SK-N-SH (cell line): ENCODE measurements at places on chromosomes 5 and 9.

- no peak for DNase-seq
These were observed 241.4 kb downstream of the HINT1 start for GRCh38 chr5:130923543-130924124.

GRCh38 chr9:127285965-127286364, 21.4 kb downstream of the GARNL3 start:
- DNase-seq: no peak

GRCh38 chr5:117204926-117205869, 630.6 kb upstream of the SEMA6A start:
- DNase-seq: peak; percentile 11

- no peak for DNase-seq
These were observed 9.3 kb downstream of the WHRN start for GRCh38 chr9:114496011-114496410.

- no peak for DNase-seq
These were observed 64.4 kb downstream of the SNX18 start for GRCh38 chr5:54581831-54582548.

DNA sequence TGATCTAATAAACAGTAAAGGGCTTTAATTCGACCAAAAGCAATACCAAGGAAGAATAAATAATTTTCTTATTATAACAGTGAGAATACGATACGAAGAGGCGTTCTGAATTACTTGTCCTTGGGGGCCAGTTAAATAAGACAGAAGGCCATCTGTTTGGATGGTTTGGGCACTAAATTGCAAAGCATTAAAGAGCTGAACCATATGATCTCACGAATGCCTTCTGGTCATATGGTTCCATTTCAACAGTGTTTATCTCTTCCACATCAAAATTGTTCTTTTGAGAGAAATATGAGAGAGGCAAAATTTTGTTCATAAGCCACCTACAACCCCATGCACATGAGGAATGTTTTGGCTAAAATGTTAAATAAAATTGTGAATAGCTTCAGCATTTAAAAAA, 605.4 kb downstream of the PTPRD start:
- DNase-seq: peak; percentile 8

DNA sequence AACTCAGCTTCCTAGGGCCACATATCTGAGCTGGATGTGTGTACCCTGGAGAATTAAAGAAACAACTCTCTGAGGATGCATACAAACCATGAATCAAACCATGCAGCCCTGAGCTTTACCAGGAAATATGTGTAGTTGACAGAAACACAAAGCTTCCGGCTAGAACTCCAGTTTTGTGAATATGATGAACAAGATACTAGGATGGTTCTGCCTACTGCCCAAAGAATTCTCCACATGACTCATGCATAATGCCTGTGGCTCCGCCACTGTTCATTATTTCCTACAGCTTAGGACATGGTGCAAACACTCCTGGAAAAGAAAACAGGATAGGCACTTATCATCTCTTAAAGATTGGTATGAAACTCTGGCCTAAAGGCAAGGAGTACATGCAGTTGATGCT, 343.4 kb downstream of the DNAH5 start:
- no peak for DNase-seq

- no peak for DNase-seq
These were observed 11.0 kb downstream of the ABLIM3 start for GRCh38 chr5:149152317-149152746.

GRCh38 chr5:93246090-93246855, 334.7 kb downstream of the NR2F1-AS1 start:
- no peak for DNase-seq

DNA sequence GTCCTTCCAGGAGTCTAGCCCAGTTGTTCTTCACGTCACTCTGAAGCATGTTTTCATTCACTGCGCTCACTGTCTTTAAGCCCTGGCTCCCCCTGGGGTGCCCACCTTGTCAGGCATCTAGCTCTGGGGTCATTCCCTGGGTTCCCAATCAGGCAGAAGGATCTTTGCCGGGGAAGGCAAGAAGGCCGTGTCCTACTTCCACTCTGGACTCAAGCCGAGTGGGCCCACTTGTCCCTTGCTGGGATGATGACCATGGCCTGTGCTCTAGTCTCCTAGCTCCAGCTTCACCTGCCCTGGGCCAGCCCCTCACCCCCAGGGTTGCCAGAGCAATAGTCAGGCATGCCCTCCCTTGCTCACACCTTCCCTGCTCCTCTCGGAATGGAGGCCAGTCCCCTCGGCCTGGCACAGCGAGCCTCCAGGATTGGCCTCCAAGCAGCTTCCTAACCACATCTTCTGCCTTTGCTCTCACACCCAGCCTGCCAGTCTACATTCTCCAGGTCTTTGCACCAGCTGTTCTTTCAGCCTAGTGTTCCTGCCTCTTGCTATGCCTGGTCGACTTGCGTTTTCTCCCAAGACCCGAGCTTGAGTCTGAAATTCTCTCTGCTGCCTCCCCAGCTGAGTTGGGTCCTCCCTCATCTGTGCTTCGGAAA, 32.2 kb upstream of the PSD2 start:
- peak; percentile 21 for DNase-seq

GRCh38 chr5:119271758-119272730, 83.8 kb upstream of the TNFAIP8 start:
- no peak for DNase-seq

DNA sequence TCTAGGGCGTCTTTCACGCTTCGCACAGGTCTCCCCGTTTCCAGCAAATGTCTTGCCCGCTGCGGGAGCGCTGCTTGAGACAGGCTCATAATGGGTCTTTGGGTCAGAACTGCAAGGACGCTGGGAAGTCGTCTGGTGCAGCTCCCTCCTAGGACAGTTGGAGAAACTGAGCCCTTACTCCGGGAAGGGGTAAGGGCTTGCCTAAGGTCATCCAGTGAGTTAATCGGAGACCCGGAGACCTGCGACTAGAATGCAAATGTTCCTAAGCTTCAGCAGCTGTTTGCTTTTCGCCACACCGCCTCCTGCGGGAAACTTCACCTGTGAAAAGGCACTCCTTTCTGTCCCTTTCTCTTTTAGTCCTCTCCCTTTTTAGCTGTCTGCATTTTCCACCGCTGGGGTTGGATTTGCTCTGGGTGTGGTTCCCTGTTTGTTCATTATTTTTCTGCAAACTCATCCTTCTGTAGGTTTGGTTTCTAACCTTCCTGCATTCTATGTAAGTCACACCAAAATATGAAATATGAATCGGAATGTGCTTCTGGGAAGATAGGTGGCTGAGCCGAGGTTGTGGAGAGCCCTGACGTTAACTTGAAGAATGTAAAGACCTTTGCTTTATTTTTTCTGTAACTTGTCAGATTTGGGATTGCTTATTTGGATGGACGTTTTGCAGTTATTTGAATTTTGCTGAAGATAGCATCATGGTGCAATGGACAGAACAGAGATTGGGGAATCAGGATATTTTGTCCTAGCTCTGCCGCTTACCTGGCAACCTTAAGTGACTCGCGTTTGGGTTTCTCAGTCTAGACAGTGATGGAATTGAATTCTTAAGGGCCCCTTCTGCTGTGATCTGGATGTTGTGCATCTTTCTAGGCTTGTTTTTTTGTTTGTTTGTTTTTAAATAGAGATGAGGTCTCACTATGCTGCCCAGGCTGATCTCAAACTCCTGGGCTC, 909 bp downstream of the SLC36A1 start:
- DNase-seq: no peak

DNA sequence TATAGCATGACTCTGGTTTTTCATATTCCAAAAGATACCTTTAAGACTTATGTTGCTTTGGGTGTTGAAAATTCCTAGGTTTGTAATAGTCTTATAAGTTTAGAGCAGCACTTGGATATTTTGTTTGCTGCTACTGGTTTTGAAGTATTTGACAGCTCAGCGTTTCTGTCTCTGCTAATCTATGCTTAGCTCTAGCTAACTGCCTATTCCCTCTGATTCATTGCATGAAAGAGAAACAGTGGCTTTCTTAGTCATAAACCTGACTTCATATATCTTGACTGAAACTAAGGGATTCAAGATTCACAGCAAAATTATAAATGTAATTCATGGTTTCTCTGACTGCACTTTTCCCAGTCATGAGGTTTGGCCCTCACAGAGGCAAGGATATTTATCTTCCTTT, 35.6 kb upstream of the ANXA1 start:
- no peak for DNase-seq

DNA sequence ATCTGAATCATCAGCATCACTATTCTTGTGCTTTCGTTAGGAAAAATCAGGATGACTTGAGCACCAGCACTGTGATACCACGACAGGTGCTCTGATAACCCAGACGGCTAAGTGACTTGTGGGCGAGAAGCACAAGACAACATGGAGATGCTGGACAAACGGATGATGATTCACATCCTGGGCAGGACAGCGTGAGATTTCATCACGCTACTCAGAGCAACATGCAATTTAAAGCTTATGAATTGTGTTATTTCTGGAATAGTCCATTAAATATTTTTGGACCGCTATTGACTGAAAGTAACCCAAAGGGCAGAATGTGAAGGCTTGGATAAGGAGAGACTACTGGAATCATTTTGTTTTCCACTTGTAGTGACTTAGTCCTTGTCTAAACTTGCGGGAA, 114.8 kb upstream of the DAPK1 start:
- no peak for DNase-seq

GRCh38 chr9:127642082-127642740, 30.1 kb downstream of the STXBP1 start:
- no peak for DNase-seq

DNA sequence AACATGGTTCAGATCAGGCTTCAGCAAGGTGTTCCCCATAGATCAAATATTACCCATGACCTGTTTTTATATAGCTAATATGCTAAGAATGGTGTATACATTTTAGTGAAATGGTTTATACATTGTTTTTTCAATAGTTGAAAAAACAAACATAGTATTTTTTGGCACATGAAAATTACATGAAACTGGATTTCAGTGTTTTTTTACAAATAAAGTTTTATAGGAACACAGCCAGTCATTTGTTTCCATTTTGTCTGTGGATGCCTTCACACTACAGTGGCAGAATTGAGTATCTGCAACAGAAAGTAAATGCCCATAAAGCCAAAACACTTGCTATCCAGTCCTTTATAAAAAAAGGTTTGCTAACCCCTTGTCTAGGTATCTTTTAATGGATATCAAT, 134.5 kb upstream of the TNFAIP8 start:
- no peak for DNase-seq

- DNase-seq: no peak
These were observed at the start of gene ANXA1 for GRCh38 chr9:73151653-73152542. TSS of gene ANXA1 (plus strand) at chr9:73151865. CDS start at chr9:73158536, 6,671 bp downstream.

GRCh38 chr9:30977965-30978364, 1406.5 kb upstream of the ACO1 start:
- DNase-seq: no peak

DNA sequence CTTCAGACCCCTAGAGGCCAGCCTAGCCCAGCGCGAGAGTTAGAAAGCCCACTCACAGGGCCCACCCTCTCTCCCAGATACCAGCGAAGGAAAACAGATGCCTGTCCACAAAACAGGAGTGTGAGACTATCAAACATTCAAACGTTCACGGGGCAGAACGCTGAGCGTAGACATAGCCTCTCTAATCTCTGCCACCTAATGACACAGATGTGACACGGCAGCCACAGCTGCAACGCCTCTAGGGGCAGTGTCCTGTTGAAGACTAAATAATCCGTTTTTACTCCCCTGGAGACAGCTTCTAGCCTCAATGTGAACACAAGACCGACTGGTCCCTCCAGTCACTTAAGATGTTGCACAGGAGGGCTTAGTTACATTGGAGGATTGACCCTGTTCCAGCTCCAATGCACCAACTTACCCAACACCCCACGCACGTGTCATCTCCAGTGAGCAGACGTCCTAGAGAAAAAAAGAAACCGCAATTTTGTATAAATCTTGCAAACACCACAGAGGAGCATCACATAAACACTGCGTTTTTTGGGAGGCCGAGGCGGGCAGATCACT, 14.3 kb downstream of the DIPK1B start:
- peak; percentile 73 for DNase-seq

DNA sequence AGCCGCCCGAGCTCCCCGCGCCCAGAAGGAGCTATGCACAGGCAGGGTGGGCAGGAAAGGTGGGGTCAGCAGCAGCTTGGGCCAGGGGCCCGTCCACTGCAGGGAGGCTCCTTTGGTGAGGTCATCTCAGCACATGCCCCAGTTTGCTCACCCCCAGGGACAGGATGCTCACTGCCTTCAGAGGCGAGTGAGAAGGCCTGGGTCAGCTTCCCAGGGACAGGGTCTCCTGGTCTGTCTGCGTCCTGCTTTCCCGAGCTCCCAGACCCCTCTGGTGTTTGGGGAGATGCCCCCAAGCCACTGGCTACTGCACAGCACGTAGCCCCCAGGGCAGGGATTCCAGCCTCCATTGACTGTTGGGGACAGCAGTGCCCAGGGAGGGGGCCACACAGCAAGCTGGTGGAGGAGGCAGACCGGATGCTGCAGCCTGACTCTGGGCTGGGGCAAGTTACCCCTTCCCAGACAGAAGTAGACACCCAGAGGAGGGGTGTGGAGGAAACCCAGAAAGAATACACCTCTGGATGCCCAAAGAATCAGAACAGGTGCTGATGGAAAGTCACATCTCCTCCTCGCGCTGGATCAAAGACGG, 581 bp upstream of the SARDH start:
- DNase-seq: no peak

GRCh38 chr9:119773823-119774222, 404.6 kb upstream of the BRINP1 start:
- no peak for DNase-seq

DNA sequence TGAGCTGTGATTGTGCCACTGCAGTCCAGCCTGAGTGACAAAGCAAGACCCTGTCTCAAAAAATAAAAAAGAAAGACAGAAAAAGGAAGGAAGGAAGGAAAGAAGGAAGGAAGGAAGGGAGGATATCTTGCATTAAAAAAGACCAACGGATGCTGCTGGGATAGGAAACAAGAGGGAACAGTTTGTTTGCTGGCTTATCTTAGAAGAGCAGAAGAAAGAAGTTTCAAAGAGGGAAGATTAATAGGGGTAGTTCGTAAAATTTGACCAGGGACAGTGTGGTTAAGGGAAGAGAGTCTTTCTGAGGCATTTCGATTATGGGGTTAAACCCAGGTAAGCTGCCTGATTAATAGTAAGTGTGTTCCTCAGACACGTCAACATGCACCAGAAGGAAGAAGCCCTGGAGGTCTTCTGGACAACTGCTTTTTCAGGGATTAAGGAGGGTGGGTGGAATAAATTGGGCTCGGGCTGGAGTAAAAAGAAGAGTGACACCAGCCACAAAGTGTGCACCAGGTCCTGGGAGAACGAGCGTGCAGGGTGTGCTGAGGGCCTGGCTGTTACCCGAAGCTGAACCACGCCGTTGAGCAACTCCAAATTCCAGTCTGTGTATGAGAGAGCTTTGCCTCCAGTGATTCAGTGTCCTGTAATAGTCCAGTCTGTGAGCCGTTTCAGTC, 24.8 kb downstream of the FYB1 start:
- DNase-seq: no peak

- DNase-seq: no peak
These were observed 242.5 kb downstream of the NFIB start for GRCh38 chr9:14071484-14071883.

DNA sequence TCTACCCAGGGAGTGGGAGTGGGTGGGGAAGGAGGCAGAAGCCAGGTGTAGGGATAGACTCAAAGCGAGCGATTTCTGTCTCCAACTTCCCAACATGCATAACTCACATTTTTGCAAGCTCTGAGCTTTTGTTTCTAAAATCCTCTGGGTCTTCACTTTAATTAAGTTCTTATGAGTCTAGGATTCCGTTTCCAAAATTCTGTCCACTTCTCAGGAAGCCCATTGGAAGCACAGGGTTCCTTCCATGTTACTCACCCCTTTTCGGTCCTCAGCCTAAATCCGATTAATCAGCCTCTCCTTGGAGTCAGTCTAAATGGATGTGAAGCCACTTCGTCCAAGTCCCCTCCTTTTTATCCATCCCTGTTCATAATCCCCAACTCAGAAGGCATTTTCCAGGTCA, 1.4 kb downstream of the GPX3 start:
- no peak for DNase-seq
